ENCODE measurements at places on chromosomes 11 and 22.

GRCh38 chr11:72739240-72740059 is 12.8 kb downstream of the ARAP1 start:
- no peaks in the 10 kb centered on the region for H3K27me3 ChIP-seq
- no peaks in the 10 kb centered on the region for H3K36me3 ChIP-seq
- peaks cover 43% of the 10 kb centered on the region for H3K4me1 ChIP-seq
- DNase-seq: no peak

GRCh38 chr11:67406420-67406968 is 2.6 kb downstream of the TBC1D10C start:
- H3K4me3 ChIP-seq: no peak overlapping the region
- no peaks in the 10 kb centered on the region for H3K36me3 ChIP-seq
- H3K4me1 ChIP-seq: peaks cover 11% of the 10 kb centered on the region
- no peaks in the 10 kb centered on the region for H3K27me3 ChIP-seq
- H3K27ac ChIP-seq: no peak overlapping the region

GRCh38 chr11:9506489-9507276 is 45.9 kb downstream of the ZNF143 start:
- H3K4me3 ChIP-seq: no peak overlapping the region
- DNase-seq: peak; percentile 97
- no peaks in the 10 kb centered on the region for H3K27me3 ChIP-seq
- peaks cover 18% of the 10 kb centered on the region for H3K4me1 ChIP-seq

- H3K27me3 ChIP-seq: no peaks in the 10 kb centered on the region
- no peak overlapping the region for H3K27ac ChIP-seq
- H3K36me3 ChIP-seq: no peaks in the 10 kb centered on the region
- DNase-seq: no peak
Observed at GRCh38 chr11:96151501-96151900, 191.5 kb downstream of the MAML2 start.

GRCh38 chr11:129637473-129637872 is 178.2 kb upstream of the TMEM45B start:
- no peak overlapping the region for H3K27ac ChIP-seq
- no peaks in the 10 kb centered on the region for H3K36me3 ChIP-seq
- DNase-seq: no peak
- H3K4me3 ChIP-seq: no peak overlapping the region
- H3K4me1 ChIP-seq: no peaks in the 10 kb centered on the region
- H3K27me3 ChIP-seq: no peaks in the 10 kb centered on the region

GRCh38 chr22:44413211-44413610 is 84.8 kb downstream of the RTL6 start:
- H3K4me1 ChIP-seq: no peaks in the 10 kb centered on the region
- H3K36me3 ChIP-seq: no peaks in the 10 kb centered on the region
- DNase-seq: no peak
- H3K27ac ChIP-seq: no peak overlapping the region
- H3K4me3 ChIP-seq: no peak overlapping the region
- no peaks in the 10 kb centered on the region for H3K27me3 ChIP-seq

DNA sequence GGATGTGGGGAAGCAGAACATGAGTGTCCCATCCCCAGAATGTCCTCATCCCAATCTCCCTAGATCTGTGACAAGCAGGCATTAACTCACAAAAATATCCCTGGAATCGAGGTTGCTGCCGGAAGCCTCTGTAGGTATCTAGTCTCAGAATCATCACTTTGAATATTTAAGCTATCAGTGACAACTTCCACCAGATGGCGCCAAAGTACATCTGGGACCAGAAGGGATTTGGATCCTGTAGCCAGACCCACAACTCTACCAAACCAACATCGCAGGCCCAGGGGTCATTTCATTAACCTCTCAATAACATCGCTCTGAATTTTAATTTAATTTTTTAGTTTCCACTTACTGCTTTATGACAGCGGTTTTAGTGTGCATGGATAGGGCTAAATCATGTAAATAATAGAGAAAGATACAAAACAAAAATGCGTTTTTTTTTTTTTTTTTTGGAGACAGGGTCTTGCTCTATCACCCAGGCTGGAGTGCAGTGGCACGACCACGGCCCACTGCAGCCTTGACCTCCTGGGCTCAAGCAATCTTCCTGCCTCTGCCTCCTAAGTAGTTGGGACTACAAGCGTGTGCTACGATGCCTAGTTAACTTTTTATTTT is 1.1 kb upstream of the EXT2 start:
- no peaks in the 10 kb centered on the region for H3K36me3 ChIP-seq
- DNase-seq: peak; percentile 96
- H3K4me3 ChIP-seq: no peak overlapping the region

- H3K27me3 ChIP-seq: no peaks in the 10 kb centered on the region
- H3K27ac ChIP-seq: no peak overlapping the region
- H3K4me1 ChIP-seq: no peaks in the 10 kb centered on the region
- H3K4me3 ChIP-seq: no peak overlapping the region
- no peaks in the 10 kb centered on the region for H3K36me3 ChIP-seq
Observed at GRCh38 chr22:31075961-31076360, 5.2 kb upstream of the SMTN start.

DNA sequence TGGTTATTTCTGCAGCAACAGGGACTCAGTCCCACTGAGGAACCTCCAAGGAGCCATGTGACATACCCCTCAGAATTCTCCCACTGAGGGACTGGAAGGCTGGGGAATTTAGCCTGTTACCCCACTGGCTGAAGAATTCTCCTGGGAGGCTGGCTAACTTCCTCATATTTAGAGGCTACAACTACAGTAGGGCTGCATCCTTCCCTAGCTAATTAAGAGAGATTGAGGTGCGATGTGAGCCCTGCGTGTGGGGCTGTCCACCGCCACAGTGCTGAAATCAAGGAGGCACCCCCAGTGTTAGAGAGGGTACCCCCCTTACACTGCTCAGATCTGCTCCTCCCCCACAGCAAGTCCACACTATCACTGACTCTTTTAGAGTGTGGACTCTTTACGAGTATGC is 21.1 kb downstream of the EIF3F start:
- H3K36me3 ChIP-seq: no peaks in the 10 kb centered on the region
- H3K27me3 ChIP-seq: 0 out of 2 replicates have a peak, but pooled peaks cover 2% of the 10 kb centered on the region
- H3K27ac ChIP-seq: no peak overlapping the region
- H3K4me1 ChIP-seq: no peaks in the 10 kb centered on the region

DNA sequence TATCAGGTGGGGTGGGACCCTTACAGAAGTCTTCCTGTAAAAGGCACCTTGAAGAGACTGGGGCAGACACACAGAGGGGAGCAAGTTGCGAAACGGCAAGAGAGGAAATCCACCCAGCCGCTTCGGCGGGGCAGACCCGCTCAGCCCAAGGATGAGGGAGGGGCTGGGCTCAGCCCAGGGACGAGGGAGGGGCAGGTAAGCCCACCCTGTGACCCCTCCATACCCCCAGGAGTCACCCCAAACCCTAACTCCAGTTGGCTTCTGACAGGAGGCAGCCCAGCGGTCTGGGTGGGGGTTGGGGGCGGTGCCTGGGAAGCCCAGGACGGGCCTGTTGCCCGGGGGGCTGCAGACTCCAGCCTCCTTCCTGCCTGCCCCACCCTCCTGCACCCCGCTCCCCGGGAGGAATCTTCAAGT is 965 bp downstream of the OSBPL5 start:
- no peak overlapping the region for H3K27ac ChIP-seq
- peaks cover 40% of the 10 kb centered on the region for H3K27me3 ChIP-seq
- no peak for DNase-seq
- peaks cover 18% of the 10 kb centered on the region for H3K4me1 ChIP-seq

DNA sequence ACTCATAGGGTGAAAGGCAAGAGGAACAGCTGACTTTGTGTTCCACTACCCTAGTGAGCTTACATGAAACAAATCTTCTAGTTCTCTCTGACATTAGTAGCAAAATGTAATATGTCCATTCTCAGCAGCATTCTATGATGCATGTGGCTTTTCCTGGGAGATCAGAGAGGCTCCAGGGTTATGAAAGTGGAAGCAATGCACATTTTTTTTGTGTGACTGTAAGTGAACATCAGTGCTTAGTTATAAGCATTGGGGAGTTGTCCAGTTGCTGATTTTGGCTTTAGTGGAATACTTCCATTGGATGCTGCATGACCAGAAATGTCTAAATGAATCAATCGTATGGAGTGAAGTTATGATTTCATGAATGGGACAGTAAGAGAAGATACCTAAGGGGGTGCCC is 255.9 kb downstream of the FAT3 start:
- H3K27ac ChIP-seq: no peak overlapping the region
- no peak for DNase-seq
- no peaks in the 10 kb centered on the region for H3K27me3 ChIP-seq
- peaks cover 9% of the 10 kb centered on the region for H3K4me1 ChIP-seq
- no peak overlapping the region for H3K4me3 ChIP-seq

DNA sequence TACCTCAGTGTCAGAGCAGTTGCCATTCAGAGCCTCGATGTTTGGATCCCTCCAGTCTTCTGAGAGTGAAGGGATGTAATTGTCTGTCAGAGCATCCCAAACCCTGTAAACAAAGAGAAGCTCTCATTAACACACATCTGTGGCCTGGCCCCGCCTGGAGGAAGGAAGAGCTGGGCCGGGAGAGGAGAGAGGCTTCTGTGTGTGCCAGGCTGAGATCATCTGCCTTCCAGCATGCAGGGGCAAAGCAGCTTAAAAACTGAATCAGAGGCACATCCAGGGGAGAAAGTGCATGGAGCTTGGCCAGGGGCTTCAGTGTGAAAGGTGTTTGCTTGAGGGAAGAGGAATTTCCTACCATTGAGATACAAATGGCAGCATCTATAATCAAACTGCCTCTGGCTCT is 14.5 kb downstream of the FEZ1 start:
- DNase-seq: peak; percentile 44
- no peak overlapping the region for H3K27ac ChIP-seq
- H3K4me1 ChIP-seq: peaks cover 31% of the 10 kb centered on the region
- H3K27me3 ChIP-seq: no peaks in the 10 kb centered on the region
- H3K36me3 ChIP-seq: no peaks in the 10 kb centered on the region

- no peak for DNase-seq
- H3K4me3 ChIP-seq: no peak overlapping the region
- H3K4me1 ChIP-seq: no peaks in the 10 kb centered on the region
- no peaks in the 10 kb centered on the region for H3K27me3 ChIP-seq
Observed at GRCh38 chr11:122769126-122769780, 69.0 kb upstream of the CRTAM start.

DNA sequence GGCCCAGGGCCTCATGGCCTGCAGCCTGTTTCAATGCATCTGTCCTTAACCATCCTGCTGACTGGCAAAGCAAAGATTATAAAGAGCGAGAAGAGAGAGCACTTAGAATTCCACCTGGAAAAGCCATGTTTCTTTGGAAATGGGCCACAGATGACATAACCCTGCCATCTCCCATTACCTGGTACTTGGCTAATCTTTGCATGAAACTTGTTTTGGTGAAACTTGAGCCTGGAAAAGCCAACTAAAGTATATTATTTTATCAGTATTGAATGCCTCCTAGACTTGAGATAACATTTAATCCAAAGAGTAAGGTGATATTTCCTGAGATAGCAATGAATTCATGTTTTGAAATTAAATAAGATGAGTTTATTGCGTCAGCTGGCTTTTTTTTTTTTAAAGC is 72.6 kb downstream of the NAV2 start:
- no peak overlapping the region for H3K4me3 ChIP-seq
- H3K27ac ChIP-seq: no peak overlapping the region
- H3K36me3 ChIP-seq: no peaks in the 10 kb centered on the region
- peaks cover 48% of the 10 kb centered on the region for H3K4me1 ChIP-seq
- H3K27me3 ChIP-seq: no peaks in the 10 kb centered on the region
- no peak for DNase-seq

DNA sequence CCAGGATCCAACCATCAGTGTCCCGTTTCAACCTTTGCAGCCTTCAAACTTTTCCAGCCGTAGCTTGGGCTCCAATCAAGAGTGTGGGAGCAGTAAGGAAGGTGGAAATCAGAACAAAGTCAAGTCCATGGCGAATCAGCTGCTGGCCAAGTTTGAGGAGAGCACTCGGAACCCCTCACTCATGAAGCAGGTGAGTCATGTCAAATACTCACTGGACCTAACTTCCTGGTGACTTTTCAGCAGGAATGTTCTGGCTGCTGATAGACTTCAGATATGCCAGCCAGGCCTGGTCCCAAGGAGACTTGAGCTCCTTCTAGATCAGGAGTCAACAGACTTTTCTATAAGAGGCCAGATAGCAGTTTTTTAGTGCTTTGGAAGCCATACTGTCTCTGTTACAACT is 129.0 kb downstream of the MICAL2 start:
- H3K27ac ChIP-seq: no peak overlapping the region
- DNase-seq: no peak
- H3K36me3 ChIP-seq: no peaks in the 10 kb centered on the region
- no peaks in the 10 kb centered on the region for H3K27me3 ChIP-seq
- H3K4me3 ChIP-seq: no peak overlapping the region
- H3K4me1 ChIP-seq: no peaks in the 10 kb centered on the region

- peak overlapping the region; percentile 97 for H3K27ac ChIP-seq
- no peak for DNase-seq
- no peaks in the 10 kb centered on the region for H3K27me3 ChIP-seq
- 0 out of 2 replicates have a peak overlapping the region, but pooled peaks have one; percentile 28 for H3K4me3 ChIP-seq
Observed at GRCh38 chr11:61833471-61833870, 5.4 kb downstream of the FADS2 start.

- DNase-seq: no peak
- H3K27me3 ChIP-seq: peaks cover 10% of the 10 kb centered on the region
- no peak overlapping the region for H3K27ac ChIP-seq
- no peak overlapping the region for H3K4me3 ChIP-seq
Observed at GRCh38 chr11:17538731-17539130, 5.5 kb downstream of the USH1C start.

DNA sequence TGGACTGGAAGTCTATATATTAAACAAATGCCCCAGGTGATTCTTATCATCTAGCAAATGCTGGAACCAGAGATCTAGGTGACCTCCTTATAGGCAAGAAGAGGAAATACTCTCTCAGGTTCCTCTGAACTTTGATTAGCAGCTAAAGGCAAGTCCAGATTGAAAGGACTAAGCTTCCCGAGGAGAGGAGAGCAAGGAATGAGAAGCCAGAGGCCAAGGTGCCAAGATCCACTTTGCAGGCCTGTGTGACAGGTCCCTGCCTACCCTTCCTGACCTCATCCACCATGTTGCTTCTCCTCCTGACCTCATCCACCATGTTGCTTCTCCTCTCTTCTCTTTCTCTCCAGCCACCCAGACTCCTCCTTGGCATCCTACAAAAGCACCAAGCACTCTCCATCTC is 173.2 kb downstream of the LARGE1 start:
- H3K4me3 ChIP-seq: no peak overlapping the region
- H3K27me3 ChIP-seq: no peaks in the 10 kb centered on the region
- H3K36me3 ChIP-seq: no peaks in the 10 kb centered on the region
- H3K27ac ChIP-seq: no peak overlapping the region
